ENCODE measurements at places on chromosomes 5 and 9.

GRCh38 chr9:20409321-20410092 lies 212.8 kb downstream of the MLLT3 start:
- DNase-seq = no peak

DNA sequence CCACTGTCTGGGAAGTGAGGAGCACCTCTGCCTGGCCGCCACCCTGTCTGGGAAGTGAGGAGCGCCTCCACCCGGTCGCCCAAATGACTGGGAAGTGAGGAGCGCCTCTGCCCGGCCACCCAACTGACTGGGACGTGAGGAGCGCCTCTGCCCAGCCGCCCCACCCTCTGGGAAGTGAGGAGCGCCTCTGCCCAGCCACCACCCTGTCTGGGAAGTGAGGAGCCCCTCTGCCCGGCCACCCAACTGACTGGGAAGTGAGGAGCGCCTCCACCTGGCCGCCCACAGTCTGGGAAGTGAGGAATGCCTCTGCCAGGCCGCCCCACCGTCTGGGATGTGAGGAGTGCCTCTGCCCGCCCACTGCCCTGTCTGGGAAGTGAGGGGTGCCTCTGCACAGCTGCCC lies 32.9 kb downstream of the SAXO1 start:
- no peak for DNase-seq

DNA sequence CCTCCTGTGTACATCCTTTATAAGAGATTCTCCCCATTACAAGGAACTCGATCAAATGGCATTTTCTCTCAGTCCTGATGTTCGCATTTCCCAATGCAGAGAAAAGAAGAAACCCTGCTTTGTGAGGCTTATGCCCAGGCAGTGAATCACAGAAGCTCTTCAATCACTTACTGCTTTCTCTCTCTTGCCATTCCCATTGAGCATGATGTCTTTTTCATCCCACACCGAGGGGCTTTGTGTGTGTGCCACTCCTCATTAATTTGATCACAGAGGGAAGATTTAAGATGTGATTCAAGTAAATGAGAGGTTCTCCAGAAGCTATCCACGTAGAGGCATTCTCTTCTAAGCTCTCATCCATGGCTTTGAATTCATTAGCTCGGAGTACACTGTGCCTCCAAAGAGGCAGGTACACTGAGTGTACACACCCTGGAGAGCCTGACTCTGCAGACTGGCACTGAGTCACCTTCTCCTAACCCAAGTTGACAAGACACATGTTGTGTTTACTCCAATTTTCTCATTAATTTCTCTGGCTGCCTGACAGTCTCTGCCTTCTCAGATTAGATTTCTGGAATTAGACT lies 45.4 kb downstream of the MFAP3 start:
- no peak for DNase-seq

DNA sequence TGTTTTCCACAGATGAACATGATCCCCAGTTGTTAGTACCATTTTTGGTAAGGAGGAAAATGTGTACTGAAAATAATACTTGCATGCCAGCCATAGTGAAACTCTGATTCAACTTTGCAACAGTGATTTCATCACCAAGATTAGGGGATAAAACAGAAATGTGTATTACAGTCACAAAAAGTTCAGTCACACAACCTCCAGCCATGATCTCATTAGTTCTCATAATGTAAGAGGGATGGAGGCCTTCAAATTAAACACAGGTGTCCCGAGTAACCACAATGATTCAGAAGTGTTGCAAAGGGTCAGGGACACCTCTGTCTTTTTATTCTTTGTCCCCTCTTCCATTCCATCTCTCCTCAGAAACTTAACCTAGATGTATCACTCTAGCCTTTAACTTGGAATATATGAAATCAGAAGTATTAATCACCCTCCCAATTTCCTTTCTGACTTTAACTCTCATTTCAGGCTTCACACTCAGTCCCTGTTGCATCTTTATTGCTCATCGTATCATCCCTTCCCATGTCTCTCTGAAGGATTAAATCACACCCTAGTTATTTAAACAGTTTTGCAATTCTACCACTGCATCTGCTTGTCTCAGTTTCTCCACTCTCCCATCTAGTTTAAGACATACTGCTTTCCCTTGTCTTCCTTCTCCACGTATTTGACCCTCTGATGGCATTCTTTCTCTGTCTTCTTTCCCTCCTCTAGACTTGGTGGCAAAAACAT lies 291.2 kb downstream of the ADAMTS6 start:
- no peak for DNase-seq

DNA sequence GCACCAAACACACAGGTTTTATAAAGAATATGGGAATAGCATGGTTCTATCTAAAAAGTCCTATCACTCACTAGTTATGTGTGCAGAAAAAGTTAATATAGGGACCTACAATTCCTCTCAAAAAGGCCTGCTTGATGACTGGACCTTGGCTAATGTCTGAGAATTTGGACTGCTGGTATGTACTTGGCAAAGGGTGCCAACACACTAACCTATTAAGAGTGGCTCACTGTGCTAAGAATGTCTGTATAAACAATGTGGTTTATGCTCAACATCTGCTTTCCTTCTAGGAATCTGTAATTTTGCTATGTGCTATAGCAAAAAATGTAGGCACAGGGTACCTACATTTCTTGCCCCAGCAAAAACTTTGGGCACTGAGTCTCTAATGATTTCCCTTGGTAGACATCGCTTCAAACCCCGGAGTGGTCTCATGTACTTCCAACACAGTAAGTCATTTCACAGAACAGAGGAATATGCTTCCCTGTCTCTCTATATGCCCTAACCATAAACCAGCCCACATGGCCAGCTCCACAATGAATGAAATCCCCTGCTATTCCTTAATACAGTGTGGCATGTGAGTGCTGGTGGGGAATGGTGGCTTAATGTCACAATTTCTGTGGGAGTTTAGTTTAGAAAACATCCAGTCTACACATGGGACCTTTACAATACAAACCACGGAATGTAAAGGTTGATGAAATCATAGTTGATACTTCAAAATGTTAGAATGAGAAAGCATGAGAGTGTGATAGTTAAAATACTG lies 101.7 kb downstream of the UBAP2 start:
- DNase-seq = no peak

DNA sequence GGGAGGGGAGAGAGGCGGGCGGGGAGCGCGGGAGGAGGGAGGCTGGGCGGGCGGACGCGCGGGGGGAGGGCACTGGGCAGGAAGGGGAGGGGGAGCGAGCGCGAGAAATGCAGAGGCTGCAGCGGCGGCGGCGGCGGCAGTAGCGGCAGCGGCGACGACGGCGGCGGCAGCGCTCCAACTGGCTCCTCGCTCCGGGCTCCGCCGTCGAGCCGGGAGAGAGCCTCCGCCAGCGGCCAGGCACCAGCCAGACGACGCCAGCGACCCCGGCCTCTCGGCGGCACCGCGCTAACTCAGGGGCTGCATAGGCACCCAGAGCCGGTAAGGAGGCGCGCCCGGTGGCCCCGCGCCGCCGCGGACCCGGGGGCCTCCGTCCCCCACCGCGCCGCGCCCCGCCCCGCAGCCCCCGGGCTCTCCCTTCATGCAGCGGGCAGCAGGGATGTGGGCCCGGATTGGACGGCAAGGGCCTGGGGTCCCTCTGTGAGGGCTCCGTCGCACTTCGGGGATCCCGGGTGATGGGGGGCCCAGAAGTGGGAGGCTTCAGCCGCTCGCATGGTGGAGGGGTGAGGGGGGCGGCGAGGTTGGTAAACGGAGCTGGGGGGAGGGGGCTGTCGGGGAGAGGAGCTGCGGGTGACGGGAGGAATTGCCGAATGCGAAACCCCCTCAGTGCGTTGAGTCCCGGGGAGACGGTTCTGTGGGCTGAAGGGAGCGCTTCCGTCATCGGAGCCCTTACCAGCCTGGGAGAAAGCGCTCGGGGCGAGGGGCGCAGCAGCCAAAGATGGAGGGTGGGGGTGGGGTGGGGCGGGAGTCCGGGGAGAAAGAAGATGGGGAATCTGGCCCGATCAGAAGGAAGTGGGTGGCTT lies at the start of gene BASP1:
TSS of gene BASP1 (plus strand) at position 139 of the 860 bp plus-strand sequence. CDS start 57,586 bp downstream, outside the sequence.
- peak; percentile 34 for DNase-seq

GRCh38 chr9:87029905-87030304 lies 82.6 kb upstream of the GAS1 start:
- DNase-seq = no peak

Measured in DMS 273 treated with DMSO at 0.1 percent for 48 hours (cell line).